CD4-positive, CD25-positive, alpha-beta regulatory T cell (primary cell): ENCODE measurements at places on chromosomes 5 and 9. TPM values are rescaled to one million over a fixed set of nuclear protein-coding genes. Genes with fewer than 3 reads are reported as not detected.

WNT8A gene
- total RNA-seq: not detected

C1QTNF3 gene
- total RNA-seq: 7.6 TPM

FOXD4L4 gene
- not detected for total RNA-seq

LRRC70 gene
- total RNA-seq: 4.6 TPM

GTF3C4 gene
- total RNA-seq: 10.2 TPM

GRCh38 chr5:144950996-144951395, 780.3 kb downstream of the KCTD16 start:
- no peak overlapping the region for H3K27ac ChIP-seq
- no peaks in the 10 kb centered on the region for H3K36me3 ChIP-seq
- no peak overlapping the region for H3K4me3 ChIP-seq

- no peak overlapping the region for H3K27ac ChIP-seq
- H3K4me3 ChIP-seq: no peak overlapping the region
- DNase-seq: no peak
- no peaks in the 10 kb centered on the region for H3K4me1 ChIP-seq
- no peaks in the 10 kb centered on the region for H3K27me3 ChIP-seq
Observed at GRCh38 chr9:17699615-17700330, 120.9 kb downstream of the SH3GL2 start.

DNA sequence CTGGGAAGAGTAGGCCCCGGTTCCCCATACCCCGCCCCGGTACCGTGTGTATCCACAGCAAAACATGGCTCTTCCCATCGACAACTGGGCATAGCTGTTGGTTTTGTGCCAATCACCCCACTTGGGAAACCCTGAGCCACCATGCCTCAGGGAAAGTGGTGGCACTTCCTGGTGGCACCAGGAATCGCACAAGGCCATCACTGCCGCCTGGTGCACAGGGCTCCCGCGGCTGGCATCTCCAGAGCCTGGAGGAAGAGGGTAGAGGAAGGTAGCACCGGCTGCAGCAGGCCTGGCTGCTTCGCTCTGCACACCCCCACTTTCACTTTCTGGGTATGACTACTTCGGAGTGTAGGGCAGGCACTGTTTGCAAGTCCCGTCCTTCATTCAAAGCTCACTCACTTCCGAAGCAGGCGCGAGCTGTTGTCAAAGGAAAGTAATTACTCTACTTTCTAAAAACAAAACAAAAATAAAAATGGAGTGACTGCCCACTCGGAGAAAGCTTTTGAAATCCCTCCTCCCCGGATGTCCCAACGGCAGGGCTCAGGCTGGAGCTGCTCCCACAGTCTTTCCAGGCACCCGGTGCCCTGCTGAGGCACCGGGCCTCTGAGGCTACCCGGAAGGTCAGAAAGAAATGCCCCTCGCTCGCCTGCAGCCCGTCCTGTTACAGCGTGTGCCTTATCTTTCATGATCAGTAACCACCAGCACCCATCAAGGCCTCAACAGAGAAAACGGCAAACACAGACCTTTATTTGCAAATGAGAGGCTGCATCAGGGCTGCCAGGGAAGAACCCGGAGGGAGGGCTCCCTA, 2.0 kb downstream of the BRD3 start:
- H3K27me3 ChIP-seq: peaks cover 8% of the 10 kb centered on the region
- H3K4me1 ChIP-seq: peaks cover 35% of the 10 kb centered on the region
- peak overlapping the region; percentile 74 for H3K4me3 ChIP-seq

DNA sequence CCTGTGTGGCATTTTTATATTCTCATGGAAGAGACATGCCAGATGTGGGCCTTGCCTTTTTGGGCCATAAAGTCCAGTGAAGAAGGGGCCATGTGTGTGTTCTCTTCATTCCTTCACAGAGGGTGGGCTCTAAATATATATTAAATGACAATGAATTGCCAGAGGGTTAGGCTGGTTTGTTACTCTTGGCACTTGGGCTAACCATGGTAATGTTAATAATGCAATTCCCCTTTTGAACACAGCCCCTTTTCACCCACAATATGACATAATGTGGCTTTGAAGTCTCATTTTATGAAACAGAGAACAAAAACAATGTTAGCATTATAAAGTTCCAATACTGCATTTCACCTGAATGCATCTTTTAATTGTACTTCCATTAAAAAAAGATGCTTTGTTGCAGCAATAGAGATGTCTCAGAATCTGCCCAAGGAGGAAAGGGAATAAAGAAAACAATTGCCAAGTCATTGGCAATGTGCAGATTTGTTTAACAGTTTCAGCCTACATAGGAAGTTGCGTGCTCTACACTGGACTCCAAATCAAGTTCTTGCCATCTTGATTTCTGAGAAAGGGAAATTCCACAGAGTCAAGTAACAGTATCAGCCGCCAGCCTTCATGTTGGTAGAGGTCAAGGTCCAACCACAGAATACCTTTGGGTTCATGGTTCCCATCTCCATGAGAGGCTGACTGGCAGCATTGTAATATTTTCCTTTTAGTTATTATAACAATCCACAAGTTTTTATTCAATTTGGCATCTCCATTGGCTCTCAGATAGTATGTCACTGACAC, 141.9 kb downstream of the SLC12A2 start:
- no peaks in the 10 kb centered on the region for H3K27me3 ChIP-seq
- H3K4me1 ChIP-seq: no peaks in the 10 kb centered on the region
- no peak overlapping the region for H3K4me3 ChIP-seq
- no peak overlapping the region for H3K27ac ChIP-seq
- H3K36me3 ChIP-seq: no peaks in the 10 kb centered on the region

DNA sequence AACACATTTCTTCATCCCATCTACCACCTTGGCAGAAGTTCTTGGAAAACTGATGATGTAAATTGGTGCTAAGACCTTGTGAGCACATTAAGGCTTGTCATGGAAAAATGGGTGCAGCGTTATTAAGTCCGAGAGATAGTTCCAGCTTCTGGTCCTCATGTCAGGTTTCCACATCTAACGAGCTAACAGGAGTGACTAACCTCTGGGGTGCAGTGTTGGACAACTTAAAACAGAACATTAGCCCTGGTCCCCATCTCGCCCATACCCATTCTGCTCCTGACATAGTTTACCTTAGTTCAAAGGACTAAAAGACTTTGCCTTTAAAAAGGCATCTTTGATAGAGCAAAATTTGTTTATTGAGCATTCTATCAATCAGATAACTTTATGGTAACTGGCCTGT, 128.0 kb downstream of the SLC1A3 start:
- no peak overlapping the region for H3K27ac ChIP-seq
- DNase-seq: peak; percentile 23
- no peaks in the 10 kb centered on the region for H3K4me1 ChIP-seq
- H3K27me3 ChIP-seq: no peaks in the 10 kb centered on the region

GRCh38 chr5:43073597-43074546, 33.8 kb upstream of the ANXA2R start:
- H3K4me3 ChIP-seq: no peak overlapping the region
- peaks cover 20% of the 10 kb centered on the region for H3K36me3 ChIP-seq
- H3K27ac ChIP-seq: no peak overlapping the region
- peak; percentile 24 for DNase-seq

DNA sequence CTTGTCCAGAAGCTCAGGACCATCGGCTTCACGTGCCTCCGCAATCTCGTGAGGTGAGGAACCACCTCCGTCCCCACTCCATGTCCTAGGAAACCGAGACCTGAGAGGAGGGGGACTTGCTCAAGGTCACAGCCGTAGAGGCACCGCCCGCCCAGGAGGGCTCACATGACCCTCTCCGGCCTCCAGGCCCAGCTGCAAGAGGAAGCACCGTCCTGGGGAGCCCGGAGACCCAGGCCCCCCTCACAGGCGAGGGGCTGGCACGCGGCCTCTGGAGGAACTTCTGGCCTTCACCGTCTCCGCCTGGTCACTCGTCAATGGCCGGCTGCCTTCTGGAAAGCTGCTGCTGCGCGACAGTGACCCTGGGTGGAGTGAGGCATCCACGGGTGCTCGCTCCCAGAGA, 24.2 kb downstream of the FAM78A start:
- H3K4me1 ChIP-seq: peaks cover 57% of the 10 kb centered on the region
- no peaks in the 10 kb centered on the region for H3K27me3 ChIP-seq
- H3K4me3 ChIP-seq: peak overlapping the region; percentile 71
- H3K27ac ChIP-seq: peak overlapping the region; percentile 90

DNA sequence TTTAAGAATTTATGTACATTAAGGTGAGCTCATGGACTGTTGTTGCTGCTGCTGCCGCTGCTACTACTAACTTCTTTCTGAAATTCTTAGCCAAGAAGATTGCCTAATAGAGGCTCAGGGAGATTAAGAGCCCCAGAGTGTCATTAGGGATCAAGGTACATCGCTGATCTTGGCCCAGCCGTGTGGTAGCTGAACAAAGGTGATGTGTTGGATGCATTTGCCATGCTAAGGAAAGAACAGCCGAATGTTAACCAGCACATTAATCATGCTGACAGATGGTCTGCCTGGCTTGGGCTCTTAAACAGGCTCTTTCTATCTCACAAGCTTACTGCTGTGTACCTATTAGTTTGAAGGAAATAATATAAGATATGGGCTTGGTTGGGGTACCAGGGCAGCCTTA, 137.1 kb downstream of the KCTD16 start:
- H3K36me3 ChIP-seq: no peaks in the 10 kb centered on the region
- DNase-seq: no peak
- H3K27ac ChIP-seq: no peak overlapping the region
- H3K4me1 ChIP-seq: no peaks in the 10 kb centered on the region

DNA sequence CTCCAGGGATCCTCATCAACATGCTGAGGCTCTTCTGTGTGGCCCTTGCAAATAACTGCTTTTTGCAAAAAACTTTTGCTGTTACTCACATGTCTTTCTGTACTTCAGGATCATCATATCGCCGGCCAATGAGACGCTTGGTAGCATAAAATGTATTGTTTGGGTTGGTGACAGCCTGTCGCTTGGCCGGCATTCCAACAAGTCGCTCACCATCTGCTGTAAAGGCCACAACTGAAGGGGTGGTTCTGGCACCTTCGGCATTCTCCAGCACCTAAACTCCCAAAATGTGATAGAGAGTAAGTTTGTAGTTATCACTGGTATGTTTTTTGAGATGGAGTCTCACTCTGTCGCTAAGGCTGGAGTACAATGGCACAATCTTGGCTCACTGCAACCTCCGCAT, 4.3 kb downstream of the HSPA9 start:
- DNase-seq: no peak
- no peak overlapping the region for H3K27ac ChIP-seq
- H3K4me1 ChIP-seq: peaks cover 29% of the 10 kb centered on the region
- H3K27me3 ChIP-seq: no peaks in the 10 kb centered on the region

- no peak for DNase-seq
- no peaks in the 10 kb centered on the region for H3K4me1 ChIP-seq
- no peak overlapping the region for H3K4me3 ChIP-seq
- H3K27ac ChIP-seq: no peak overlapping the region
- H3K36me3 ChIP-seq: no peaks in the 10 kb centered on the region
Observed at GRCh38 chr9:114288193-114289091, 34.5 kb upstream of the ORM1 start.

GRCh38 chr5:148636353-148636752, 18.0 kb downstream of the HTR4 start:
- H3K4me3 ChIP-seq: no peak overlapping the region
- DNase-seq: no peak
- peaks cover 4% of the 10 kb centered on the region for H3K27me3 ChIP-seq
- H3K36me3 ChIP-seq: no peaks in the 10 kb centered on the region
- H3K4me1 ChIP-seq: no peaks in the 10 kb centered on the region
- H3K27ac ChIP-seq: no peak overlapping the region

- DNase-seq: no peak
- H3K4me3 ChIP-seq: no peak overlapping the region
- H3K27ac ChIP-seq: no peak overlapping the region
- H3K36me3 ChIP-seq: no peaks in the 10 kb centered on the region
- no peaks in the 10 kb centered on the region for H3K4me1 ChIP-seq
Observed at GRCh38 chr9:128149951-128150593, 819 bp downstream of the LCN2 start.

GRCh38 chr9:14131356-14132088, 182.4 kb downstream of the NFIB start:
- no peak for DNase-seq
- H3K36me3 ChIP-seq: no peaks in the 10 kb centered on the region
- no peak overlapping the region for H3K4me3 ChIP-seq
- H3K27ac ChIP-seq: no peak overlapping the region
- H3K27me3 ChIP-seq: no peaks in the 10 kb centered on the region
- H3K4me1 ChIP-seq: no peaks in the 10 kb centered on the region

DNA sequence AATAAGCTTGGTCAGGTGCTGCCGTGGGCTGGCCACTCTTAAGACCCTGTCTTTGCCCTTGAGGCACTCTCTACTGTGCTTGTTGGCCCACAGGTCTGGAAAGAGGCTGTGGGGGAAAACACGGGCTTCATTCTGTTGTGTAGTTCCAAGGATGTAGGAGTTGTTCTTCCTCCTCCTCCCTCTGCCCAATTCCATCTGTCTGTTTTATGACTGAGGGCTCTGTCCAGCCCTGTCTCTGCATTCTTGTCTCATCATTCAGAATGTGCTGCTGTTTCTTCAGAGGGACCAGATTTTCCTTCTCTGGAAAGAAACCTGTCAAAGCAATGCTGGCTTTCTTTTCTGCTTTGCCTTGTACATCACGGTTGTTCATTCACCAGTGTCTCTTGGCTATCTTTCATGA, 84.1 kb downstream of the MAP1B start:
- no peaks in the 10 kb centered on the region for H3K4me1 ChIP-seq
- no peak for DNase-seq
- no peak overlapping the region for H3K27ac ChIP-seq
